ENCODE measurements at places on chromosomes 16 and 17.

- DNase-seq = no peak
Measured at GRCh38 chr17:72569148-72569946, 448.5 kb downstream of the SOX9 start.

DNA sequence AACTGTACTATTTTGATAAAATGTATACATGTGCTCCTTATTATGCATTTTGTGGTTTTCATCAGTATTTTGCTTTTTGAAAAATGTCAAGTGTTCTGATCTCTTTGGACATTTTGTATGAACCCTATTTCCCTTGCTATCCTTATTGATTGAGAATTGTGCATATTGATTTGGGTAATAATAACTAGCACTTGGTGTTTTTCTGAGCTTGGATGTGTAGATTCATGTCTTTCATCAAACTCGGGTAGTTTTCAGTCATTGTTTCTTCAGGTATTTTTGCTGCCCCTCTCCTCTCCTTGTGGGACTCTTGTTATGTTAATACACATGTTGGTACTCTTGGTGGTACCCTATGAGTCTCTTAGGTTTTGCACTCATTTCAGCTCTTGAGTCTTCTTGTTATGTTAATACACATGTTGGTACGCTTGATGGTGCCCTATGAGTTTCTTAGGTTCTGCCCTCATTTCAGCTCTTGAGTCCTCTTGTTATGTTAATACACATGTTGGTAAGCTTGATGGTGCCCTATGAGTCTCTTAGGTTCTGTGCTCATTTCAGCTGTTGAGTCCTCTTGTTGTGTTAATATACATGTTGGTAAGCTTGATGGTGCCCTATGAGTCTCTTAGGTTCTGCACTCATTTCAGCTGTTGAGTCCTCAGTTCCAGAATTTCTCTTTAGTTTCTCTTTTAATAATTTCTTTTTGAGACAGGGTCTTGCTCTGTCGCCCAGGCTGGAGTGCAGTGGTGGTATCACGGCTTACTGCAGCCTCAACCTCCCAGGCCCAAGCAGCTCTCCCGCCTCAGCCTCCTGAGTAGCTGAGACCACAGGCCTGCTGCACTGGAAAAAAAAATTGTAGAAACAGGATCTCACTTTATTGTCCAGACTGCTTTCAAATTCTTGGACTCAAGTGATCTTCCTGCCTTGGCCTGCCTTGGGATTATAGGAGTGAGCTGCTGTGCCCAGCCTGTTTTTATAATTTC is 19.3 kb downstream of the ZNF750 start:
- no peak for DNase-seq

DNA sequence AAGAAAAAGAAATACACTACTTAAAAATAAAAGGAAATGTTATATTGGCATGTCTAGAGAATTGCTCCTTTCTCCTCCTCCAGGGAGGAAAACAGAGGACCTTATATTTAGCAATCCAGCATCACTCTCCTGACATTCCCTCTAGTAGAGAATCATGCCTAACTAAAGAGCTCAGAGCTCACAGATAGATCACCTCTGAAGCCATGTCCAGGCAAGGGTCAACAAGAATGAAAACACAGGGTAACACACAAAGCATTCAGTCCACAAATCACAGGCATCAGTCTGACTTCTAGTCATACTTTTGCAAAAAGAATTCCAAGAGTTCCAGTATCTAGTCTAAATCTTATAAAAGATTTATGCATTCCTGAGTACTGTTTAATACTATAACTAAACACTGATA is 4.4 kb upstream of the HASPIN start:
- DNase-seq = no peak

DNA sequence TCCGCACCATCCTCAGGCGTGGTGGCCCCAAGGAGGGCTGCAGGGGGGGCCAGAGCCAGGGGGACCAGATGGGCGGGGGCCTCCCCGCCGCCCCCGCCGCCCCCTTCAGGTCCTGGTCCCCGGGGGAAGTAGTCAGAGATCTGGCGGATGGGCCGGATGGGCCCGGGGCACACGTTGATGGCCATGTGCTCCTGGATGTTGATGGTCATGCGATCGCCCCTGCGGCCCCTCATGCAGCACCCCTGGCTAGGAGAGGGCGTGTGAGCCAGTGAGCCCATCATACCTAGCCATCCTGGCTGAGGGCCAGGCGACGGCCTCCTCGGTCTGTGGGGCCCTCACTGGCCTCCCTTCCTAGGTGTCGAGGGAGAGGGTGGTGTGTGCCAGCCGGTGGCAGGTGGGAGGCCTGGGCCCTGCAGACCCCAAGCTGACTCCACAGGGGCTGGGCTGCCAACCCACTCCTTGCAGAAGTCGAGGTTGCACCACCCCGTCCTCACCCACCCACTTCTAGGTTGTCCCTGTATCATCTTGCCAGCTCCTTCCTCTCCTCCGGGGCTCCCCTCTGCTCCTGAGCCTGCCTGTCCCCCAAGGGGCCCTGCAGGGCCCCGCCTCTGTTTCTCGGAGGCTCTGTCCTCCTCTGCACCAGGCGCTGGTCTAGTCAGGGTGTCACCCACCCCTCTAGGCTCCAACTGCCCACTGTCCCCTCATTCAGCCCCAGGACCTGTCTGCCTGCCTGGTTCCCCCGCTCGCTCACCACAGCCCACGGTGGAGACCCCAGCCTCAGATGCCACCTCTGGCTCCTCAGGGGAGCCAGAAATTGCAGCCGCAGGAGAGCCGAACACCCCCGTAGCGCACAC is 610 bp downstream of the DOC2A start:
- DNase-seq = no peak

GRCh38 chr17:4645642-4646041 is 4.2 kb upstream of the ALOX15 start:
- no peak for DNase-seq

GRCh38 chr17:42493319-42493718 is 34.6 kb downstream of the ATP6V0A1 start:
- DNase-seq = no peak

GRCh38 chr17:53749178-53749577 is 73.5 kb upstream of the KIF2B start:
- no peak for DNase-seq

DNA sequence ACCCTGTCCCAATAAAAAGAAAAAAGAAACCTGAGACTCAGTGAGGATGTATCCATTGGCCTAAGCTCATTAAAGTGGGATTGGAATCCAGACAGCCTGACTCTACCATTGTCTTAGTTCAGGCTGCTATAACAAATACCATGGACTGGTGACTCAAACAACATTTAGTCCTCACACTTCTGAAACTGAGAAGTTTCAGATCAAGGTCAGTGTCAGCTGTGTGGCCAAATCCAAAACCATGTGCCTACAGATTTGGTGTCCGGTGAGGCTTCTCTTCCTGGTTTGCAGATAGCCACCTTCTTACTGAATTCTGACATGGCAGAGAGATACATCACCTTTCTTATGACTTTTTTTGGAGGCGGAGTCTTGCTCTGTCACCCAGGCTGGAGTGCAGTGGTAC is 53.3 kb upstream of the KDM8 start:
- DNase-seq = no peak

- no peak for DNase-seq
Measured at GRCh38 chr16:7585705-7586104, 253.1 kb downstream of the RBFOX1 start.

DNA sequence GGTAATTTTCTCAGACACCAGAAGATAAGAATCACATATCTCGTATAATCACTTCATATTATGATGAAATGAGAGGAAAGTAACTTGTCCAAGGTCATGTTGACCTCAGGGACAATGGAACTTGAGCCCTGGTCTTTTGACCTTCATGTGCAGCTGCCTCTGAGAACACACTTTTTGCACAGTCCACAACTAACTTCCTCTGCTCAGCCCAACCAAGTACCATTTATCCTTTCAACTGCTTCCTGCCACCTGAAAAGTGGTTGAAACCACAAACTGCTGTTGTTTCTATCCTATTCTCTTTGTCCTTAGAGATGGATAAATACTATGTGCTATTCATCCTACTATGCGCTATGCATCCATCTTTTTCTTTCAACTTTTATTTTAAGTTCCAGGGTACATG is 2.3 kb upstream of the CCL1 start:
- DNase-seq = no peak

DNA sequence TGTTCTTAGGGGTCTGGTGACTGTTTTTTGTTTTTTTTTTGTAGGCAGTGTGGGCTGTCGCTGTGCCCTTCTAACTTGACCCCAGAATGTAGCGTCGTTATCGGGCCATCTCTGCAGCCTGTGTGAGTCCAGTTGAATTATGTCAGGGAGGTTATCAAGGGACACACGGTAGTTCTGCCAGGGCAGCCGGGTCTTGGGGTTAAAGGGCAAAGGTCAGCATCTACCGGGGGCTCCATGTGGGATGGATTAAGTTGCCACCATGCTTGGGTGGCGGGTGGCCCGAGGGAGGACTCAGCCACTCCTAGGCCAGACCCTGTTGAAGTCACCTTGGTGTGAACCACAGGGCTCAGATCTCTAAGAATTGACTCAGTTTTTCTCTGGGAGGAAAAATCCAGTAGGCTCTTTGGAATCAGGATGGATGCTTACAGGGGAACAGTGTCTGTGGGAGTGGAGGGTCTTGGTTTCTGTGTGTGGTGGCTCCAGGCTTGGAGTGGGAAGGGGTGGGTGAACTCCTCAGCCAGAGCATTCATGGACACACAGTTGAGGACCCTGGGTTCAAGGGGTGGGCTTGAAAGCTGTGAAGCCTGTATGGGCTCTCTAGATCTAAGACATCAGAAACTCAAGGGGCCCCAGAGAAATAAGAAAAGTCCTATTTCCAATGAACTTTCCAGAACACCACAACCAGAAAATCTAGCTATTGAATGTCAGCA is 191.7 kb downstream of the IRF8 start:
- no peak for DNase-seq

GRCh38 chr17:81498953-81499600 is 13.5 kb downstream of the ACTG1 start:
- no peak for DNase-seq

GRCh38 chr17:27466376-27466742 is 10.1 kb downstream of the KSR1 start:
- DNase-seq = no peak

GRCh38 chr17:2402544-2402943 is 1.7 kb upstream of the MNT start:
- DNase-seq = no peak

DNA sequence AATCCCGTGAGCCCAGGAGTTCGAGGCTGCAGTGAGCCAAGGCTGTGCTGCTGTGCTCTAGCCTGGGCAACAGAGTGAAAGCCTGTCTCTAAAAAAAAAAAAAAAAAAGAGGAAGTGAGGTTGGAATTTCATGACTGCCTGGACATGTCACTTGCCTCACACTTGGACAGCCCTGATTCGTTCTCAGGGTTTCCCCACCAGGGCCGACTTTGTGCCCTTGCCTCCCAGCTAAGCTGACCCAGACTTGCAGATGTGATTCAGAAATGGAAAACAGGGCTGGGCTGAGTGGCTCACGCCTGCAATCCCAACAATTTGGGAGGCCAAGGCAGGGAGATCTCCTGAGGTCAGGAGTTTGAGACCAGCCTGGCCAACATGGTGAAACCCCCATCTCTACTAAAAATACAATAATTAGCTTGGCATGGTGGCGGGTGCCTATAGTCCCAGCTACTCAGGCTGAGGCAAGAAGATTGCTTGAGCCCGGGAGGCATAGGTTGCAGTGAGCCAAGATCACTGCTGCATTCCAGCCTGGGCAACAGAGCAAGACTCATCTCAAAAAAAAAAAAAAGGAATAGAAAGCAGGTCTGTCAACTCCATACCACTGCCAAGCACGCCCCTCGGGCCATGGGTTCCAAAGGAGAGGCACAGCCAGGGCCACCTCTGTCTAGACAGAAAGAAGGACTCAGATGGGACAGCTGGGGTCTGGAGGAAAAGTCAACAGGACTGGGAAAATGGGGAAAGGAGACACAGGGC is 46.9 kb downstream of the SOCS1 start:
- DNase-seq = no peak

- no peak for DNase-seq
Measured at GRCh38 chr17:65498816-65499215, 62.6 kb downstream of the AXIN2 start.

DNA sequence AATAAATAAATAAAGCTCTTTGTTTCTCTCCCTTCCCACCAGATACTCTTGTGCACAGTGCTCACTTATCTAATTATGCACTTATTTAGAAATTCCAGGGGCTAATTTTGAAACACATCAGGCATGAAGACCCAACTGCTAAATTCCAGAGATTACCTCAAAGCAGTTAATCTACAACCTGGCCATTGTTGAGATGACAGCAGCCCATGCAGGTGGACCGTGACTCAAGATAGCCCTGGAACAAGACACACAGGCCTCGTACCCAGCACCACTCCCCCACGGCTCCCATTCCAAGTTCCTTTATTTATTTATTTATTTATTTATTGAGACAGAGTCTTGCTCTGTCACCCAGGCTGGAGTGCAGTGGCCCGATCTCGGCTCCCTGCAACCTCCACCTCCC is 60.1 kb upstream of the NPEPPS start:
- no peak for DNase-seq

- no peak for DNase-seq
Measured at GRCh38 chr17:21814776-21815175, 122.5 kb downstream of the KCNJ18 start.

- DNase-seq = no peak
Measured at GRCh38 chr17:73510981-73511718, 133.1 kb downstream of the SDK2 start.

DNA sequence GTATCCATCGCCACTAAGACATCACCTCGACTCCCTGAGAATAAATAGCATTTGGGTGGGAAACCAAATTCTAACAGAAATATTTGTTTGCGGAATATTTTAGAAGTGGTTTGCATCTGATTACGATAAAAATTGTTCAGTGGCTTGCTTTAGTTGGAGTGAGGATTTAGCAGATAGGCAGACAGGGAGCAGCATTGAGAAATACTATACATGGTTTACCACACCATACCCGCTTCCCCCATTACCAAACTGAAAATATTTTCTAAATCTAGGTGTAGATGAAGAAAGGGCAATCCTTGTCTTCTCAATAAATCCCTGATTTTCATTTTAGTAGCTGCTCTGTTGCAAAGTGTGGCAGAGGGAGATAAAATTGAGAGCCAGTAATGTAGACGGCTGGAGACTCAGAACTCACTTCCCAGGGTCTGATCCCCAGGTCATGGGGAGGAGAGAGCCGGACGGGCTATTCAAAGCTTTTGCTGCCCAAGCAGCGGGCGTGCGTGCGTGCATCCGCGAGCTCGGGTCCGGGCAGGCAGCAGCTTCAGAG is 808 bp upstream of the BAHCC1 start:
- no peak for DNase-seq

GRCh38 chr16:28261942-28262341 is 30.4 kb upstream of the SBK1 start:
- no peak for DNase-seq

- no peak for DNase-seq
Measured at GRCh38 chr17:65727246-65727645, 165.8 kb upstream of the AXIN2 start.

Measured in effector CD8-positive, alpha-beta T cell (primary cell).